Mesenchymal stem cell (in vitro differentiated cells and primary cell): ENCODE measurements at places on chromosomes 12 and 14.

GRCh38 chr12:14981049-14981448 is 8.2 kb downstream of the PDE6H start:
- no peak for DNase-seq
- H3K27me3 ChIP-seq, result no peaks in the 10 kb centered on the region
- H3K4me1 ChIP-seq, result peaks cover 4% of the 10 kb centered on the region
- H3K4me3 ChIP-seq, result no peak overlapping the region
- H3K36me3 ChIP-seq, result no peaks in the 10 kb centered on the region
- H3K27ac ChIP-seq, result no peak overlapping the region

- no peaks in the 10 kb centered on the region for H3K4me1 ChIP-seq
- DNase-seq, result no peak
- no peak overlapping the region for H3K4me3 ChIP-seq
- H3K27ac ChIP-seq, result no peak overlapping the region
- H3K36me3 ChIP-seq, result no peaks in the 10 kb centered on the region
Measured at GRCh38 chr12:131163189-131163738, 209.6 kb downstream of the ADGRD1 start.

GRCh38 chr14:105141486-105142281 is 26.9 kb downstream of the JAG2 start:
- no peaks in the 10 kb centered on the region for H3K36me3 ChIP-seq
- H3K4me3 ChIP-seq, result no peak overlapping the region
- peaks cover 4% of the 10 kb centered on the region for H3K4me1 ChIP-seq
- no peak for DNase-seq
- no peak overlapping the region for H3K27ac ChIP-seq
- H3K27me3 ChIP-seq, result peaks cover 6% of the 10 kb centered on the region

DNA sequence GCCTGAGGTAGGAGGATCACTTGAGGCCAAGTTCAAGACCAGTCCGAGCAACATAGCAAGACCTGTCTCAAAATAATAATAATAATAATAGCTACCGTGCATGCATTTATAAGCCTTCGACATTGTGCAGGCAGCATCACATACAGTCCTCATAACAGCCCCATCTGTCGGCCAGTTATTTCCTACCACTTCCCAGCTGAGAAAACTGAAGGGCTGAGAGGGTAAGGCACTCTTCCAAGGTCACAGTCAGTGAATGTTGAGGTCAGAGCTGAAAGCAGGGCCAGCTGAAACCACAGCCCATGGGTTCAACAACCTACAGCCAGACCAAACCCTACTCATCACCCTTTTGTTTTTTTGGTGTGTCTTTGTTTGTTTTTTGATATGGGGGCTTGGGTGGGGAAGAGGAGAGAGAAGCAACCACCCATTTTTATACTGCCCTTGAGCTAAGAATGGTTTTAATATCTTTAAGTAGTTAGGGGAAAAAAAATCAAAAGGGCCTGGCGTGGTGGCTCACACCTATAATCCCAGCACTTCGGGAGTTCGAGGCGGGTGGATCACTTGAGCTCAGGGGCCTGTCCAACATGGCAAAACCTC is 16.8 kb upstream of the ITPK1 start:
- H3K36me3 ChIP-seq, result no peaks in the 10 kb centered on the region
- H3K27ac ChIP-seq, result no peak overlapping the region
- no peak overlapping the region for H3K4me3 ChIP-seq
- DNase-seq, result peak; percentile 33
- H3K27me3 ChIP-seq, result peaks cover 10% of the 10 kb centered on the region

- H3K27ac ChIP-seq, result peak overlapping the region; percentile 26
- H3K4me3 ChIP-seq, result no peak overlapping the region
- DNase-seq, result peak; percentile 92
- no peaks in the 10 kb centered on the region for H3K27me3 ChIP-seq
- peaks cover 5% of the 10 kb centered on the region for H3K4me1 ChIP-seq
Measured at GRCh38 chr12:24360907-24361306, 411.4 kb upstream of the SOX5 start.

GRCh38 chr12:45425426-45425825 is 209.5 kb downstream of the ANO6 start:
- H3K4me1 ChIP-seq, result no peaks in the 10 kb centered on the region
- no peaks in the 10 kb centered on the region for H3K27me3 ChIP-seq
- H3K4me3 ChIP-seq, result no peak overlapping the region

DNA sequence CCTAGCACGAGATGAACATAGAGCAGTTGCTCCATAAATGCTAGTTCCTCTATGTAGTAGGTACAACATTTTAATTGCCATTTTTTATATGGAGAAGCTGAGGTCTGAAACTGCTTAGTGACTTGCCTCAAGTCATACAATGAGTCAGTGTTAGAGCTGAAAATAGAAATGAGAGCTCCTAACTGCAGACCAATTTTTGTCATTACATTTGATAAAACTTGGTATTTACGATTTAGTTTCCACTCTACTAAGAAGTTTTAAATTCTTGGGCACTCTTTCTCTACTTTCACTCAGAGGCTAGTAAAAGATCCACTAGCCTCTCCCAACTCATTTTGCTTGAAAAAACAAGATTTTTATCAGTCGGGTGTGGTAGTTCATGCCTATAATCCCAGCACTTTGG is 8.1 kb upstream of the TMED10 start:
- H3K27me3 ChIP-seq, result no peaks in the 10 kb centered on the region
- no peaks in the 10 kb centered on the region for H3K36me3 ChIP-seq
- DNase-seq, result peak; percentile 48
- no peak overlapping the region for H3K4me3 ChIP-seq

DNA sequence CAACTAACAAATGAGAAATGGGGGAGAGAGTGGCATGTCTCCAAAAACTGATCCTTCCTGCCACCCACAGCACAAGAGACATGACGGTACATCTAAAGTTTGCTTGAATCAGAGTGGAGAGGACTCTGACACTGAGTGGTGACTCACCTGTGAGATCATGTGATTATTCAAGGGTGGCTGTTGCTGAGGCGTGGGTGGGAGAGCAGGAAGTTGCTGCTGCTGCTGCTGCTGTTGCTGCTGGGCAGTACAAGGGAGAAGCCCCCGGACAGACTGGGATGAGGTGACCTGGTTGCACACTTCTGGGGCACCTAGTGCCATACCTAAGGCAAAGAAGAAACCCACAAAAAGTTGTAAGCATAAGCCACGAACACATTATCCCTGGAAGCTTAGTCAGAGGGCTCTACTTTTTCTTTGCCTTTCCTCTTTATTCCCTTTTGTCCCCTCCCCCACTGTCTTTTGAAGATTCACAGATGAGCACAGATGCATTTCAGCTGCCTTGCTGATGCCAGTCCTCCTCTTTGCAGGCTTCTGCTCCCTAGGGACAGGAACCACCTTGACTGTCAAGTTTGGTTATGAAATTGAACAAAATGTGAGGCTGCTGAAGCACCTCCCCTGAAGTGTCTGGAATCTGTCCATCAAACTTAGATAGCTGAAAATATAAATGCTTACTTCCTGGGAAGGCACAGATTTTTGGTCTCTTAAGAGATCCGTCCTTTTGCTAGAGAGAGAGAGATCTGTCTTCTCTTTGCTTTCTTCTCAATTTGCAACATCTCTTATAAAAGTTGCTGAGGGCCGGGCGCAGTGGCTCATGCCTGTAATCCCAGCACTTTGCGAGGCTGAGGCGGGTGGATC is 29.4 kb upstream of the STAC3 start:
- peaks cover 5% of the 10 kb centered on the region for H3K4me1 ChIP-seq
- peak; percentile 92 for DNase-seq
- no peak overlapping the region for H3K4me3 ChIP-seq
- no peaks in the 10 kb centered on the region for H3K27me3 ChIP-seq

- H3K27ac ChIP-seq, result no peak overlapping the region
- H3K4me3 ChIP-seq, result no peak overlapping the region
- H3K27me3 ChIP-seq, result peaks cover 10% of the 10 kb centered on the region
- no peaks in the 10 kb centered on the region for H3K36me3 ChIP-seq
Measured at GRCh38 chr14:104186575-104186974, 48.2 kb downstream of the KIF26A start.

DNA sequence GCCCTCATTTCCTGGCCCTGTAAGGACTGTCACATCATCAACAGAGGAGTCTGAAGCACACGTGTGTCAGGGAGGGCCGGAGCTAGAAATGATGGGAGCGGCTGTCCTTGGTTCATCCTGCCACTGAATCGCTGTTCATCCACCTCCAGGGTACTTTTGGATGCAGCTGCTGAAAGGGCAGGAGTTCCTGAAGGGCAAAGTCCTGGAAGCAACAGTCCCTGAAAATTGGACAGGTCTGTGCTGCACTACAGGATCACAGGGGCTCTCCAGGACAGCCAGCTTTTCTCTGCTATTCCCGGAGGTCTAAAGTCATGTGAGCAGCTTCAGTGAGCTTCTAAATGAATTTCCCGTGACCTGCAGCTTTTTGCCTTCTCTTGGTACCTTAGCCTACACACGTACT is 17.7 kb downstream of the POU6F1 start:
- no peaks in the 10 kb centered on the region for H3K27me3 ChIP-seq
- H3K36me3 ChIP-seq, result peaks cover 19% of the 10 kb centered on the region
- H3K27ac ChIP-seq, result no peak overlapping the region
- no peaks in the 10 kb centered on the region for H3K4me1 ChIP-seq

DNA sequence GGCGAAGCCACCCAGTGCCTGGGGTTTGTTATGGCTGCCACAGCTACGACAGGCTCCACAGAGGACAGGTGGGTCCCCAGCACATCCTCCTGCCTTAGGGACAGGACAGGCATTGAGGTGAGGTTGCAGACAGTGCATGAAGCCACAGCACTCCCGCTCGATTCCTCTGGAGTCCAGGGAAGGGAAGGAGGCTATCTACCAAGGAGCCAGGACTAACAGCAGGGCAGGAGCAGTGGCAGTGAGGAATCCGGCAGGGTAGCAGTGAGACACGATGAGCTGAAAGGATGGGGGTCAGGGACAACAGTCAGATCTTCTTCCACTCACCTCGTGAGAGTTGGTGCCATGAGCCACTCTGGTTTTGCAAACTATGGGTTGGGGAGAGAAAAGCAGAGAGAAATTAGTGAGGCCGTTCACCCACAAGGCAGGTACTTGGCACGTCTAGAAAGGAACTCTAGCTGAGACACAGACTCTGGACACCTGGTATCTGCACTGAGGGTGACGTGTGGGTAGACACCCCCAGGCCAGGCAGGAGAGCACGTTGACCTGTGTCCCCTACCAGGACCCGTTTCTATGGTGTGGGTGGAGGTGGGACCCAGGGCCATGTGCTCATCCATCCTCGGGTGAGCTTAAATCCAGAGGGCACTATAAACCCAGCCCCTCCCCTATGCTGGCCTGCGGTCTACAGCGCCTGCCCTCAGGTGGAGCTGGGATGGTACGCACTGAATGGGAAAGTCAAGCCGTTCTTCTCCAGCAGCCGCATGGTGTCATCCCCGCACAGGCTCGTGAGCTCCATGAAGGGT is 39.3 kb downstream of the CHGA start:
- no peak overlapping the region for H3K4me3 ChIP-seq
- no peak overlapping the region for H3K27ac ChIP-seq

- no peak for DNase-seq
- no peaks in the 10 kb centered on the region for H3K36me3 ChIP-seq
Measured at GRCh38 chr14:20811986-20812975, 9.6 kb upstream of the RNASE1 start.

DNA sequence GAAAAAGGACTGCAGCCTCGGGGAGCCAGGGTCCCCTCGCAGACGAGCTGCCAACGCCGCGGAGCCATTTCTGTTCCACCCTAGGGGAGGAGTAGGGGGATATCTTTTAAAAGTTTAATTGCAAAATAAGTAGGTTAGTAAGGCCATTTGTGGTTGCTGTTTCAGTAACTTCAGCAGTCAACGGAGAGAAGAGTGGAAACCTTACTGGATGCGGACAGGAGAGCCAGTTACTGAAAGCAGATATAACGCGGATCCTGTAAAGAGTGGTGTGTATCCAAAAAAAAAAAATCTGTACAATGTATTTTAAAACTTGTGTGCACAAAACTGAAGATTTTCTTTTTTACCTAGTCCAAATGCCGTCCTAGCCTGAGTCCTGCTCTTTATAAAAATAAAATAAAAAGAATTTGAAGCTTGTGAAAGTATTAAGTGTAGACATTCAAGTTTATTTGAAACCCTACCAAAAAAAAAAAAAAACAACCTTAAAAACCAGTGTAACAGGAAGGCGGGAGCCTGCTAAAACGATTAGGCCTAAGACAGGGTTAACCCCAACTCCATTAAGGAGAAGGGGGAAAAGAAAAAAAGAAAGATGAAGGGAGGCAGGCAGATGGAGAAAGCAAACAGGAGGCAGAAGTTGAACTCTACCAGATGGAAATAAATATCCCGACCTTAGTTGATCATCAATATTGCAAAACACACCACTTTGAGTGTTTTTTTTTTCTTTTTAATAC is 1.0 kb upstream of the BTG1 start:
- no peaks in the 10 kb centered on the region for H3K27me3 ChIP-seq
- peaks cover 3% of the 10 kb centered on the region for H3K36me3 ChIP-seq
- H3K4me3 ChIP-seq, result peak overlapping the region; percentile 79
- H3K4me1 ChIP-seq, result peaks cover 2% of the 10 kb centered on the region
- H3K27ac ChIP-seq, result peak overlapping the region; percentile 31

DNA sequence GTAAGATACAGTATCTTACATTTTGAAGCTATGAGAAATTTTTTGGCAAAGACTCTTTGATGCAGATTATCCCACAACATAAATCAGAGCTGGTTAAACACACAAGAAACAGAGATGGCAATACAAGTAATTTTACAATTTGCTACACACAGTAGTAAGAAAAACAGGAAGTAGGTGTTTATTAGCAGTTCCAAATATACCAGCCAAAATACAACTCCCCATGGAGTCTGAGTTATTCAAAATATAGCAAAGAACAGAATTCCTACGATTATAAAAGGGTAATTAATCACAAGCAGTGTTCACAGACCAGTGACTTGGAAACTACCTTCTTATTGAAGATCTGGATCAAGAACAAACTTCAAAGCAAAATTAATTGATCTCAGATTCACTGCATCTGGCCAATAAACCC is 83.9 kb downstream of the BMP4 start:
- no peak overlapping the region for H3K4me3 ChIP-seq
- DNase-seq, result no peak
- no peaks in the 10 kb centered on the region for H3K27me3 ChIP-seq
- H3K4me1 ChIP-seq, result peaks cover 4% of the 10 kb centered on the region
- no peaks in the 10 kb centered on the region for H3K36me3 ChIP-seq

DNA sequence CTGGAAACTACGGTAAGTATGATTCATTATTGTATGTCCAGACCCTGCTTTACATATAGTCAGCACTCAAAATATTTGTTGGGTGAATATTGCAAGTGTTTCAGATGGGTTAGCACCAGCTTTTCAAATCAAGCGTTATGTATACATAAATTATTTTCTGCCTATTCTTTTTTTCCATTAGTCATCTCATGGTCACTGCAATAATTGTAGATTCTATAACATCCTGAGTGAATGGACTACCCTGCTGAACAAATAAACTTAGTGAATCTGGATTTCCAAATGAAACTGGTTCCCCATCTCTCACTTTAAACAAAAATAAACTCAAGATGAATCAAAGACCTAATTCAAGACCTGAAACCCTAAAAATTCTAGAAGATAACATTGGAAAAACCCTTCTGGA is 152.3 kb downstream of the DIO2 start:
- no peak overlapping the region for H3K4me3 ChIP-seq
- no peaks in the 10 kb centered on the region for H3K36me3 ChIP-seq
- DNase-seq, result no peak
- H3K27ac ChIP-seq, result no peak overlapping the region
- H3K27me3 ChIP-seq, result no peaks in the 10 kb centered on the region

GRCh38 chr12:40989785-40990184 is 198.3 kb upstream of the PDZRN4 start:
- H3K36me3 ChIP-seq, result no peaks in the 10 kb centered on the region
- no peaks in the 10 kb centered on the region for H3K27me3 ChIP-seq
- DNase-seq, result no peak
- H3K4me3 ChIP-seq, result no peak overlapping the region
- no peak overlapping the region for H3K27ac ChIP-seq
- H3K4me1 ChIP-seq, result no peaks in the 10 kb centered on the region
